ENCODE measurements at places on chromosomes 7 and 10.

- DNase-seq = no peak
Observed at GRCh38 chr10:78511324-78512204, 477.9 kb downstream of the RPS24 start.

DNA sequence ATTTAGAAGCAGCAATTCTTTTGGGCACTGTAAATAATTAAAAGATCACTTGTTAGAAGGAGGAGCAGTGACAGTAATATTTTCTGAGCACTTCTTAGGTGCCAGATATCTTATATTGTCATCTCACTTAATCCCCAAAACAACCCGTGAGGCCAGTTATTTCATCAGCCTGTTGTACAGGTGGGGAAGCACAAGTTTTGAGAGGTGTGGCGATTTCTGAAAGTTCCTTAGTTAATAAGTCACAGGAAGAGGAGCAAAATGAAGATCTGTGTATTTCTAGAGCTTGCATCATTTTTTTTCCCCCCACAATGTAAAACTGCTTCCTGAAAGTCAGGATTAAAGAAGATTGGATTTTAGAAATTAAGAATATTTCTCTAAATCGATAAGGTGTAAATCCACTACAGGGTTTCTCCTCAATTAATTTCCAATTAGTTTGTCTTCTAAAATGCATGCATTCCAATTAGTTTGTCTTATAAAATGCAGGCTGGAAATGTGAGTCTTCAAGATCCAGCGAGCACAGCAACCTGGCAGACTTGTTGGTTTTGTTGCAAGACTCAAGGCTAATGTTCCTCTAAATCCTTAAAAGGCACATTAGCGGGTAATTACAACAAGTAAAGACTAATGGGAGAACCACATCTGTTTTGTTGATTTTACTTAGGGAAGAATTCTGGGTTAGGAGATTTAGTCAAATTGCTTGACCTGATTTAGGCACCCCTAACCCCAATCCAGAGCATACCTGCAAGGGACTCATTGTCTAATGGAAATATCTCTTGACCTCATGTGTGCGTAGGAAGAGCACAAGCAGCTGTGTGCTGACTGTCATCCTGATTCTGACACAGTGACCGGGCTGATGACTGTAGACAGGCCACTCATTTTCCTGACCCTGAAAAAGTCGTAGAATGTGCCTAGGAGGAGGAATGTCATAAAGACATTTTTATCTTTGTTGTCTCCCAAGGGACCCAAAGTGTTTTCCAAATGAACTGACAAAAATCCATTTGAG lies 272.0 kb downstream of the BAMBI start:
- no peak for DNase-seq

GRCh38 chr10:72162978-72163377 lies 52.8 kb upstream of the ANAPC16 start:
- DNase-seq = no peak

- no peak for DNase-seq
Observed at GRCh38 chr10:121357401-121357800, 240.8 kb downstream of the FGFR2 start.

DNA sequence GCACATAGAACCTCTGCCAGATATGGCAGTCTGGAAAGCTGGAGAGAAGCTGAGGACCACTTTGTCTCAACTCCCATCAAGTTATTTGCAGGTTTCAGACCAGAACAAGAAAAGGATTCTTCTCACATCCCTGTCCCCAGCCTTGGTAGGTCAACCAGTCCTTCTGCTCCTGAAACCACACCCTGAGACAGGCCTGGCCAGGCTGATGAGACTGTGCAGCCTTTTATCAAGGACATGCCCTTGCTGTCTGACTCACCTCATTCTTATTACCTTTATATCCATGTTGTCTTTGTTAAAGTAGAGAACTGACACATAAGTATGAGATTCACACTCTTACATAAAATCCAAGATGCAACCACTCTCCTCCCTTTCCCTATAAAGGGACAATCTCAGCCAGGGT lies 354.9 kb downstream of the PLXNA4 start:
- DNase-seq = no peak

GRCh38 chr7:64183126-64183742 lies 23.8 kb upstream of the ZNF735 start:
- no peak for DNase-seq

DNA sequence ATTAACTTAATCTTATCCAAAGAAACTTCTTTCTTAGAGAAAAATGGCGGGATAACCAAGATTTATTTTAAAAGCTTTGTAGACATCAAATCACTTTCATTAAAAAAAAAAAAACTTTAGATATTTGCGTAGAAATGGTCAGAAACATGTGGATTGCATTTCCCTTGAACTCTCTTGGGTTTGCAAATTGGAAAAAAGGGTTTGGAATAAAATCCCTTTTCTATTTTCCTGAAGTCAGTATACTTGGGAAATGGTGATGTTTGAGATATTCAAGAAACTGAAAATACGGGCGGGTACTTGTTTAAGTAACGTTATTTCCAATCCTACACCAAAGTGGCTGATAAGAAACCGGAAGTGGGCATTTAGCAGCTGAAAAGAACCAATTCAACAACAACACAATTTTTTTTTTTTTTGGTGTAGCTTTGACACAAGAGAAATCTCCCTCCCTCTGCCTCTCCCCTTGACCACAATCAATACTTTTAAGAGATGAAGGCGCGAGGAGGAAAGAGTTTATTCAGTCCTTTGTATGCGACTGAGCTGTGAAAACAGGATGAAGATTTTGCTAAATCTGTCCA lies 13.7 kb upstream of the GFRA1 start:
- DNase-seq = no peak

DNA sequence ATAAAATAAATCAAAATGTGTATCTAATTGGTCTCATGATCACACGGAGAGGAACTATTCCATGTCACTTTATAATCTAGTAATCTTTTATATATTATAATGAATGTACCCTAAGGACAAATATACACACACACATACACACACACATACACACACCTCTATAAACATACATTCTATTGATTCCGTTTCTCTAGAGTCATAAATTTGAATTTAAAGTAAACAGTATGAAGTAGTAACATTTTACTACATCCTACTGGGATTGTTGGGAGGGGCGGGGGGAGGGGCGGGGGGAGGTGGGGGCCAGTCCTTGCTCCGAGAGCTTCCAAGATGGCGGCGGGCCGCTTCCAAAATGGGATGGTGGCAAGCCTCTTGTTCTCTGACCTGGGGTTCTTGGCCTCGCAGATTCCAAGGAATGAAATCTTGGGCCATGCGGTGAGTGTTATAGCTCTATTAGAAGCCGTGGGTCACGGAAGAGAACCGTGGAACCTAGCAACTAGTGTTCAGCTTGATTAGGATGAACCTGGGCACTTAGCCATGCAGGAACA lies 143.2 kb downstream of the REEP3 start:
- DNase-seq = no peak
